Activated CD4-positive, alpha-beta memory T cell treated with anti-CD3 and anti-CD28 coated beads for 36 hours (primary cell): ENCODE measurements at places on chromosomes 3 and 15. TPM values are rescaled to one million over a fixed set of nuclear protein-coding genes. Genes with fewer than 3 reads are reported as not detected.

The POTEB gene
- total RNA-seq: not detected

The ISLR2 gene
- total RNA-seq: not detected

DNA sequence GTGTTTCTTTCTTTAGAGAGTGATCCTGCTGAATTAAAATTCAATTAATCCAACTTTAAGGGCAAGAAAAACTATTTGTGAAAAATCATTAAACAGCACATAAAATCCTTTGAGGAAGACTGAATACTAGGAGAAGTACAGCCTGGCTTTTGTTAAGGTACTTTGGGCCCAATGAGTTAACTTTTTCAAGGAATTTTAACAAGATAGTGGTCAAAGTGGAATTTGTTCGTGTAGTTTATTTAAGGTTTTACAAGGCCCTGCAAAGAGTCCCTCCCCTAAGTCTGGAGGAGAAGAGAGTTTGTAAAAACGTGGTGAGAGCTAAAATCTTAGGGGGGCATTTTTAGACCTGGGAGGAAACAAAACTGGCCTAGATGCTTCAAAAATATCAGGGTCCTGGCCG lies 26.0 kb upstream of the TRIM71 start:
- H3K27me3 ChIP-seq: no peaks in the 10 kb centered on the region
- H3K4me3 ChIP-seq: no peak overlapping the region
- no peaks in the 10 kb centered on the region for H3K4me1 ChIP-seq
- no peak for DNase-seq
- no peaks in the 10 kb centered on the region for H3K36me3 ChIP-seq

GRCh38 chr3:197026481-197026866 lies 3.1 kb downstream of the MELTF start:
- H3K27ac ChIP-seq: no peak overlapping the region
- no peak for DNase-seq
- H3K36me3 ChIP-seq: no peaks in the 10 kb centered on the region

- H3K4me3 ChIP-seq: no peak overlapping the region
- H3K27ac ChIP-seq: no peak overlapping the region
- no peaks in the 10 kb centered on the region for H3K4me1 ChIP-seq
- DNase-seq: no peak
These were observed 265.8 kb upstream of the ZNF717 start for GRCh38 chr3:76051145-76051544.

- H3K27ac ChIP-seq: no peak overlapping the region
- DNase-seq: peak; percentile 35
- peaks cover 21% of the 10 kb centered on the region for H3K27me3 ChIP-seq
These were observed 13.1 kb downstream of the SLC7A14 start for GRCh38 chr3:170572665-170573253.

DNA sequence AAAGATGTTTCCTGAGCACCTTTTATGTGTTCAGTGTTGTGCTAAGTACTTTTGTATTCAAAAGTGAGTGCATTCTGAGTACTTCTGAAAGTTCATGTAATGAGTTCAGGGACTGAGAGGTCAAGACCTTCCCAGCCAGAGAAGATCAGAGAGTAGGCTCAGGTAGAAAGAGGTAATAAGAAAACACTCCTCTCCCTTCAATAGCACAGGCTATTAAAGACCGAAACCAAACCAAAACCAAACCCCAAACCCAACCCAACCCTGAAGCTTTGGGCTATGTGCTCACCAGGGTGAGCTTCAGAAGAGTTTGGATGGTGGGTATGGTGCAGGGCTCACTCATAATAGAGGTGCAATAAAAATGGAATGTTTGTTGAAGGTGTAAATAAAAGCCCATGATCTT lies 76.7 kb upstream of the FAM3D start:
- no peak overlapping the region for H3K4me3 ChIP-seq
- H3K4me1 ChIP-seq: no peaks in the 10 kb centered on the region
- no peak overlapping the region for H3K27ac ChIP-seq
- H3K36me3 ChIP-seq: no peaks in the 10 kb centered on the region
- DNase-seq: no peak
- peaks cover 2% of the 10 kb centered on the region for H3K27me3 ChIP-seq

DNA sequence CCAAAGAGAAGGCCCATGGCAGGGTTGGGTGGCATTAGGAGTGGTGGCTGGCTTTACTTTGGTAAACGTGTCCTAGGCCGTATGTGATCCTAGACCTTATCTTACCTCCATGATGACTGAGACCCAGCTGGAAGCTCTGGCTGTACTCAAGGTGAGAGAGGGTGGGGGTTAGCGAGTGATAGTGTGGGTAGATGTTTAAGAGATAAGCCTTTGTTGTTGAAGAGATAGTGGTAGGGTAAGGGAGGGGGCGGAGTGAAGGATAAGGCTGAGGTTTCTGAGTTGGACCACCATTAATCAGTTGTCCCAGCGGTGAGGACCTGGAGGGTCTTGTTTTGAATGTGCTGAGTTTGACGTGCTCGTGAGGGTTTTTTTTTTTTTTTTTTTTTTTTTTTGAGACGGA lies 61.5 kb upstream of the ULK4 start:
- no peaks in the 10 kb centered on the region for H3K27me3 ChIP-seq
- H3K27ac ChIP-seq: no peak overlapping the region
- H3K4me1 ChIP-seq: peaks cover 65% of the 10 kb centered on the region
- peak; percentile 30 for DNase-seq
- H3K4me3 ChIP-seq: no peak overlapping the region

- H3K27me3 ChIP-seq: peaks cover 9% of the 10 kb centered on the region
- H3K4me1 ChIP-seq: no peaks in the 10 kb centered on the region
- H3K27ac ChIP-seq: no peak overlapping the region
- no peaks in the 10 kb centered on the region for H3K36me3 ChIP-seq
- no peak for DNase-seq
These were observed 112.2 kb upstream of the FAN1 start for GRCh38 chr15:30791239-30792175.
